Activated CD4-positive, alpha-beta T cell treated with anti-CD3 and anti-CD28 coated beads for 4 hours (primary cell): ENCODE measurements at places on chromosomes 4 and X.

DNA sequence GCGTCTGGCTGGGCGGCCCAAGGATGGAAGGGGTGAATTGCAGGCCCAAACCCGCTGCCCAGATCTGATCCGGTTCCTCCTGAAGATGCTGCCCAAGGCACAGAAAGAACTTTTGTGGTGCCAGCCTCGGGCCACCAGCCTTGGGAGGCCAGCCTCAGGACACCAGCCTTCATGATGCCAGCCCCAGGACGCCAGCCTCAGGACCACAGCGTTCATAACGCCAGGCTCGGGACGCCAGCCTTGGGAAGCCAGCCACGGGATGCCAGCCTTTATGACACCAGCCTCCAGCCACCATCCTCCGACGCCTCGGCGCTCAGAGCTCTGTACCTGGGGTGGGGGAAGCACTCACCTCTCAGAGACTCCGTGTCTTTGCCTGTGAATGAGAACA lies 107.8 kb downstream of the ADRA2C start:
- DNase-seq = no peak

DNA sequence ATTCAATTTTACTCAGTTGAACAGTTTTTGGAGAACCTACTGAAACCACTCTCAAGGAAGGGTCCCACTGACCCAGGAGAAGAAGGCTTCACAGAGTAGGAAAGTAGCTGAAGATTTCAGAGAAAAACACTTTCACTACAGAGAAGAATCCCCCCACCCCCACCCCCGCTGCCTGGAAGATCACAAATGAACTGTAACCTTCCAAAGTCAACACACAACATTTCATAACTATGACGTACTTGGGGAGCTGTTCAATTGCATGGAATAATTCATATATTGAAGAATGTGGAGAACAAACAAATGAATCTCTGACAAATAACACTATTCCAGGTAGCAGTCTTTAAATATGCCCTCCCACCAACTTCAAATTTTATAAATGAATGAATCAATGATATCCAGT lies 86.1 kb upstream of the STS start:
- no peak for DNase-seq

- DNase-seq = no peak
Measured at GRCh38 chr4:77501851-77502250, 103.8 kb upstream of the CXCL13 start.

- no peak for DNase-seq
Measured at GRCh38 chr4:76459291-76459723, 24.3 kb downstream of the SHROOM3 start.

GRCh38 chr4:2354760-2355159 lies 63.7 kb downstream of the ZFYVE28 start:
- no peak for DNase-seq

- DNase-seq = no peak
Measured at GRCh38 chr4:132328761-132329160, 820.3 kb upstream of the PCDH10 start.

DNA sequence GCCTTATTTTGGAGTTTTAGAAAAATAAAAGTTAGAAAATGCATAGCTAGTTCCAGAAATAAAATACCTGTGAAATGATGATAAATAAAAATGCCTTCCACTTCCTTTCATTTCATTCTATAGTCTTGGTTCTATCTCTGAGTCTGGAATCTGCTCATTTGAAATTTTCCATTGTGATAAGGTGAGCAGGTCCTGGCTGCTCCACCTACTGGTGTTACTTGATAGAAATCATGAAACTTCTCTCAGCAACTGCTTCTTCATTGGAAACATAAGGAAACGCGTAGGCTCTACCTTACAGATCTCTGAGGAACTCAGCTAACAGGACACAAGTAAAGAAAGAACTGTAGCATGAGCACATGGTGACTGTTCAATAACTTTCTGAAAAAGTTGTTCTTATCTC lies 141.8 kb downstream of the DCHS2 start:
- no peak for DNase-seq

GRCh38 chr4:166377578-166377977 lies 504.5 kb downstream of the TLL1 start:
- no peak for DNase-seq

- peak; percentile 96 for DNase-seq
Measured at GRCh38 chrX:386768-387575, at the start of gene PPP2R3B. Gene PPP2R3B, minus strand, starts transcription at chrX:386907. Its CDS starts 216 bp downstream, at chrX:386691.

DNA sequence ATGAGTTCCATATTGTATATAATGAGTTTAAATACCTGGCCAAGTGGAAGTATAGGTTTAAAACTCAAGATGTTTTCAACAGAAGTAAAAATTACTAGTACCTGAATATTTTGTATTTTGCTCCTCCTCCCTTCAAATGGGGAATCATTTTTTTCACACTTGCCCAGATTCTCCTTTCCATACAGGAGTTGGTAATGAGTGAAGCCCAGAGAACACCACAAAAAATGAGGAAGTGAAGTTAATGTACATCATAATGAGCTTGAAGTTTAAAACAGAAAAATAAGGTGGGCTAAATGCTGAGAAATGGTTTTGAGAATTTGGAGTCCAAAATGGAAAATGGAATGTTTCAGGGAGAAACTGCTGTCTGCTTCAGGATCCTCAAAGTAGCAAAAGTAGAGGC lies 364.8 kb upstream of the EMCN start:
- DNase-seq = no peak
